ENCODE measurements at places on chromosomes 12 and 14.

- no peak for DNase-seq
These were observed 41.3 kb upstream of the PNMA1 start for GRCh38 chr14:73755434-73756014.

GRCh38 chr14:28751467-28752058 is 15.0 kb upstream of the FOXG1 start:
- no peak for DNase-seq

DNA sequence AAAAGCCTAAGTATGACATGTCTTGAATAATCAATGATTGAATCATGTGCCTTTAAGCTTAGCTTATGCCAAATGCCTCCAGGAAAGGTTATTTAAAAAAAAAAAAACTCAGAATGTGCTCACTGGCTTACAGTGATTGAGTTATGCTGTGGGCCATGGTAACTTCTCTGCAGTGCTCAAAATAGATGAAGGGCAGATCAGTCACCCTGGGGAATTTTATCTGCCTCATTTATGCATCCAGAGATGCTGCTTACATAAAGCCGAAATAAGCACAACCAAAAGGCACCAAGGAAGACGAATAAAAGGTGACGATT is 118.7 kb upstream of the MDM1 start:
- no peak for DNase-seq

DNA sequence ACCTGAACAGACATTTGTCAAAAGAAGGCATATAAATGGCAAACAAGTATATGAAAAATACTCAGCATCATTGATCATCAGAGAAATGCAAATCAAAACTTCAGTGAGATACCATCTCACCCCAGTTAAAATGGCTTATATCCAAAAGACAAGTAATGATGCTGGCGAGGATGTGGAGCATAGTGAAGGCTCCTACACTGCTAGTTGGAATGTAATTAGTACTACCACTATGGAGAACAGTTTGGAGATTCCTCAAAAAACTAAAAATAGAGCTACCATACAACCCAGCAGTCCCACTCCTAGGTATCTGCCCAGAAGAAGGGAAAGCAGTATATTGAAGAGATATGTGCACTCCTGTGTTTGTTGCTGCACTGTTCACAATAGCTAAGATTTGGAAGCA is 146.1 kb downstream of the TGFB3 start:
- no peak for DNase-seq

Data from stimulated activated CD4-positive, alpha-beta T cell treated with anti-CD3 and anti-CD28 coated beads, Interleukin-2, amount 100 ng/mL, for 24 hours (primary cell).